Kidney epithelial cell (primary cell): ENCODE measurements at places on chromosomes 6 and 20.

DNA sequence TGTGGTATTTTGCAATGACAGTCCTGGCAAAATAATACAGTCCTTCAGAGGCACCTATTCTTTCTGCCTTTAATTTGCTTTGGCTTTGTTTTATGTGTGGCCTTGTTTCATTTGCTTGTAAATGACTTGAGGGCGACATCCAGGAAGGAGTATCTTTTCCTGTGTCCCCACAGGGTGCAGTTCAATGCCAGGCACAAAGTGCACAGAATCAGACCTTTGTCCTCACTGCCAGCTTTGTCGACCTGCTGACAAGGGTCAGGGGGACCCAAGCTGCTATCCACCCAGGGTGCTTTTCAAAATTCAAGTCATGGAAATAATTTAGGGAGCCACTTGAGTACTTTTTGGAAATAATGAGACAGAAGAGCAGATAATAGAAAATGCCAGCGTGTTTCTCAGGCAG is 37.0 kb upstream of the CDKN1A start:
- DNase-seq: no peak

GRCh38 chr6:14278006-14278405 is 160.4 kb downstream of the CD83 start:
- DNase-seq: no peak

GRCh38 chr6:16372029-16372776 is 133.8 kb downstream of the GMPR start:
- DNase-seq: no peak

GRCh38 chr6:157036245-157036711 is 259.1 kb downstream of the ARID1B start:
- DNase-seq: no peak

GRCh38 chr6:20112241-20112640 is 100.0 kb downstream of the MBOAT1 start:
- no peak for DNase-seq

- DNase-seq: no peak
These were observed 202.3 kb downstream of the DLL1 start for GRCh38 chr6:170088582-170088955.

DNA sequence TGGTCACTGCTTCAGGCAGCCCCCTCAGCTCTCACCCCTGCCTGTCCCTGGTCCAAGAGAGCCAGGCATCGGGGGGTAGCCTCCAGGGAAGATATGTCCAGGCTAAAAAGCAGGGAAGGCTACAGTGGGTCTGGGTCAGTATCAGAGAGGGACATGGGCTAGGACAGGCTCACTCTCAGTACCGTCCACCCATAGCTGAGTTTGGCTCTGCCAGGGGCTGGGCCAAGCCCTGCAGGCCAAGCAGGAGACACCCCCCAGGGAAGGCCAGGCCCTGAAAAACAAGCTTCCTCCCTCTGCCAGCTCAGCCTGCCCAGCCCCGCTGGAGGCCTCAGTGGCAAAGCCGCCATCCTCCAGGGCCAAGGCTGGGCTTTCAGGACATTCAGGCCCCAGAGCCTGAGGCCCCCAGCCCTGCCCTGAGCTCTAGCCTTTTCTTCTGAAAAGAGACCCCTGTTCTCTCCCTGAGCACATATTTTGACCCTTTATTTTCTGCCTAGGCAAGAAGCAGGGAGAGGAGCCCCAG is 28.6 kb upstream of the TGM2 start:
- DNase-seq: no peak

DNA sequence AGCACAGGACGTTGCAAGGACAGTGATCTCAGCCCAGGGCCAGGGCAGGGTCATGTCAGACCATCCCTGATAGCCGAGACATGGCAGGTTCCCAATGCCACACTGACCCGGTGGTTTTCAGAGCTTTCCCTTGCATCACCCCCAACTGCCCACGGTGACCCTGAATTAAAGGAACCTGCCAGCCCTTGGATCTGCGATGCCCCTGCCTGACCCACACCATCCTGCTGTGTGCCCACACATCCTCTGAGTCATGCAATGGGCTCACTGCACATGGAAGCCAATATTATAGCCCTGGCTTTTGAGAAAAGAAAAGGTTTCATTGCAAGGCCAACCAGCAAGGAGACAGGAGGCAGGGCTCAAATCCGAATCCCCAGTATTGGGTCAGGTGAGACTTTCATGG is 132.6 kb upstream of the CST7 start:
- no peak for DNase-seq

GRCh38 chr6:105164418-105164817 is 15.4 kb downstream of the POPDC3 start:
- no peak for DNase-seq

DNA sequence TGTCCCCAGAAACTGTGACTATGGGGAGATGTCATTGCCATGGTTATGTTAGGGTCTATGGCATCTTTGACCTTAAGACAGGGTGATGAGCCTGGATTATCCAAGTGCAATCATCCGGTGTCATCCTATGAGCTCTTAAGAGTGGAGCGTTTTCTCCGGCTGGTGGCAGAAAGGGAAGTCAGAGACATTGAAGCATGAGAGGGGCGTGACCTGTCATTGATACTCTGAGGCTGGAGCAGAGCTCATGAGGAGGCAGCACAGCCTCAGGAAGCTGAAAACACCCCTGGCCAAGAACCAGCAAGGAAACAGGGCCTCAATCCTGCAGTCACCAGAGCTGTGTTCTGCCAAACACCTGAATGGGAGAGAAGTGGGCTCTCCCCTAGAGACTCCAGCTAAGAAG is 59.6 kb downstream of the ANKRD60 start:
- DNase-seq: no peak

DNA sequence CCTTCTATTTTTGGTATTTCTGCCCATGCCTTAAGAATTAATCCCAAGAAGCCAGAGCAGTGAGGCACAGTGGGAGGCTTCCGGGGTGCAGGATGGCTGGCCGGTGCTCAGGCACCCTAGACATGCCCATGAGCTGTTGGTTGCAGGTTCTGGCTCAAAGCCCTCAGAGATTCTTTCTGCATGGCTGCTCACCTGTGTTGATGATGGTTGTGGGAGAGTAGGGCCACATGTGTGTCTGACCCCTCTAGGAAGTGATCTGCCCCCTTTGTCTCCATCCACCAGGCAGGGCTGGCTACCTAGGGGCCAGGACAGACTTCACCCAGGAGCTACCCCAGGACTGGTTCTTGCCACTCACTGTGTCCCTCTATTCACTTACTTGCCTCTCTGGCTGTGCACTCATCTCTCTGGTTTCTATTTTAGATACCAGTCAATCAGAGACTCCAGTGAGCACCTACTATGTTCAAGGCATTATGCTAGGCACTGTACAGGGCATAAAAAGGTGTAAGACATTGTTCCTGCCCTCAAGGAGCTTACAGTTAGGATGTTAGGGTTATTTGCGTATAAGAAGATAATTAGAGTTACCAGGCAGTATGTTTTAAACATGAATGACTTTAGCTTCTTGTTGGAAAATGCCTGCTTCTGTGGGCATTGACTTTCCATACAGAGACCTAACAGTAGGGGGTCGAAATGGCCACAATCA is 16.8 kb downstream of the CD83 start:
- DNase-seq: no peak

DNA sequence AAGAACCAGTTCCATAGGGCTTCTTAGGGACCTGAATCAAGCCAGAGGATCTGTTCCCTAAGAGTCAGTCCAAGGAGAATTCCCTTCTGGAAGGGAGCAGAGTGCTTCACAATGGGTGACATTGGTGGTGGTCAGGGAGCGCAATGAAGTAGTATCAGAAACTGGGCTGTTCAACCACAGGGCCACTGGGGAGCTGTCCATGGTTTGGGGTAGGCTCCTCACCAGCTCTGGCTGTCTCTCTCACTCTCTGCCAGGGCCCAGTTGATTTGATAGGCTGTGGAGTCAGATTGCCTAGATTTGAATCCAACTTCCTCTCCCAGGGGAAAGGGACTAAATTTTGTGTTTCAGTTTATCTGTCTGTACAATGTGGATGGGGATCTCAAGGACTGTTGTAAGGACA is 36.7 kb upstream of the CHD6 start:
- DNase-seq: no peak

- no peak for DNase-seq
These were observed 7.8 kb downstream of the SGK1 start for GRCh38 chr6:134309983-134310605.

- no peak for DNase-seq
These were observed 42.4 kb downstream of the PKHD1 start for GRCh38 chr6:52045033-52045432.

- DNase-seq: no peak
These were observed 37.4 kb downstream of the PRR18 start for GRCh38 chr6:166270706-166271375.

DNA sequence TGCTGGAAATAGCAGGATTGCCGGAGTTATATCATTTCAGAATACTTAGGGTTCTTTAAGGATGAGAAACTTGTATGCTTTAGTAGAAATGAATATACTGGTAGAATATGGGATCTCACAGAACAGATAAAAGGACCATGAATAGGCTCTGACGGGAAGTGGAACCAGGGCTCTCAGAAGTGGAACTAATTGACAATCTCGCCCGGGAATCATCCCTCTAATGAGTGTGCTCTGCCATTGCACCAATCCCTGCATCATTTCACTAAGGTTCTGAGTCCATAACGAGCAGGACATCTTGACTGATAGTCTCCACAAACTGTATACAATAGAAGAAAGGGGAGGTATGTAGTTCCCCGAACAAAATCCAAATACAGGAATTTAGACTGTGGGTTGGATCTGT is 150.1 kb downstream of the COL9A1 start:
- no peak for DNase-seq

DNA sequence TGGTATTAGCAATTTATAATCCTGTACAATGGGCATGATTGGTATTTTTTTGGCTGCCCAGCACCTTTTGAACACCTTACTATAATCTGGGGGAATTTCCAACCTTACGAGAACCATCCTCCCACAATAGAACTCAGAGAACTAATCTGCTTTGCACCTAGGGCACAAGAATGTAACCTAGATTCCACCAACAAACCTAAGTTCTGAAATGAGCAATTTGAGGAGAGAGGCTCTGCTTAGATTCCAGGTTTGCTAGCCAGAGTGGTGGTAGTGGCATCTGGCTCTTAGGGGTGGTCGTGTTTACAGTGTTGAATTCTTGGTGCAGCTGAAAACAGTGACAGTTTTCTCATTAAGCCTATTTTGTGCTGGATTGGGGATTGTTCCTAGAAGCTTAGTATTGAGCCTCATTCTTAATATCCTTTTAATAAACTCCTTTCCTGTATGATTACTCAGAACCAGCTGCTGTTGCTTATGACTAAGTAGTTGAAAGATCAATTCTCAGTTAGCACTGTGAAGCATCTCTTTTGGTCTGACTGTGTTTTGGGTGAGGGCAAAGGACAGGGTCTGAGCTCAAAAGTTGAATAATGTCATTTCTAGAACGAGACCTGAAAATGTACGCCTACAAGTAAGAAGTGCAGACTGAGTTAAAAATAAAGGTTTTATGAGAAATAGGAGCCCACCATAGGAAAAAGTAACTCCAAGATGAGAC is 385.6 kb downstream of the CDKAL1 start:
- no peak for DNase-seq

DNA sequence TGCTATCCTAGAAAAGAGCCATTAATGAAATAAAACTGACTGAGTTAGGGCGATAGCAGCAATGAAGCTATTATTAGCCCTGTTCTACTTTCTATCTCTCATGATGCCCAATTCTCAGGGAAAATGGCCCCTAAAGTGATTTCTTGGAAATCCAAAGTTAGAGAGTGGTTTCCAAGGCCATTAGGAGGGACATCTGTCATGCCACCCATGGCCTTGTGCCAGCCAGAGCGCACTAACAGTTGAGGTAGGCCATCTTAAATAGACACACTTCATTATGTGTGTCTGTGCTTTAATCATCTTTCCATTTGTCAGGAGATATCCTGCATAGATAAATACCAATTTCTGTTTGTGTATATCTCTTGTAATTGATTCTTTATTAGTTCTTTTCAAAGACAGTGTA is 261.6 kb downstream of the NRN1 start:
- DNase-seq: no peak

DNA sequence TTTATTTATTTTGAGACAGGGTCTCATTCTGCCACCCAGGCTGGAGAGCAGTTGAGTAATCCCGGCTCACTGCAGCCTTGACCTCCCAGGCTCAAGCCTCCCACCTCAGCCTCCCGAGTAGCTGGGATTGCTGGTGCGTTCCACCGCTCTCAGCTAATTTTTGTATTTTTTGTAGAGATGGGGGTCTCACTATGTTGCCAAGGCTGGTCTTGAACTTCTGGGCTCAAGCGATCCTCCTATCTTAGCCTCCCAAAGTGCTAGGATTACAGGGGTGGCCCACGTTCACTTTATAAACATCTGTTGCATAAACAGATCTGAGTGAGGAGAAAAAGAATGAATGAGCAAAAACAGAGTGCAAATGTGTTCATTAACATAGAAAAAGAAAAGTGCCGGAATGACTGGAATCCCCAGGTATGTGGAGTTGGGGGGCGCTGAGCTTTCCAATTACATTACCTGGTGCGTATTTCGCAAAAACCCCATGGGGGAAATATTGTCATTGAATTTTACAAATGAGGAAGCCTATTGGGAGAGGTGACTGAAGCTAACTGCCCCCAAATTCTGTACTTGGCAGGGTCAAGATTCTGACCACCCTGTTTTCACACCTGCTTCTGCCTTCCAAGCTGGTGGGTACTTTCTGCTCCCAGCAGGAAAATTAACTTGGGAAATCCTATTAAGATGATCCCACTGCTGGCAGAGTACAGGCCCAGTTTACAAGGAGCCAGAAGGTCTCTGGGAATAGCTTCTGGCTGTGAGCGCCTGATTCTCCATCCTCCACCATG is 207.7 kb upstream of the JARID2 start:
- no peak for DNase-seq

GRCh38 chr20:23530937-23531567 is 37.2 kb downstream of the CST9L start:
- no peak for DNase-seq

DNA sequence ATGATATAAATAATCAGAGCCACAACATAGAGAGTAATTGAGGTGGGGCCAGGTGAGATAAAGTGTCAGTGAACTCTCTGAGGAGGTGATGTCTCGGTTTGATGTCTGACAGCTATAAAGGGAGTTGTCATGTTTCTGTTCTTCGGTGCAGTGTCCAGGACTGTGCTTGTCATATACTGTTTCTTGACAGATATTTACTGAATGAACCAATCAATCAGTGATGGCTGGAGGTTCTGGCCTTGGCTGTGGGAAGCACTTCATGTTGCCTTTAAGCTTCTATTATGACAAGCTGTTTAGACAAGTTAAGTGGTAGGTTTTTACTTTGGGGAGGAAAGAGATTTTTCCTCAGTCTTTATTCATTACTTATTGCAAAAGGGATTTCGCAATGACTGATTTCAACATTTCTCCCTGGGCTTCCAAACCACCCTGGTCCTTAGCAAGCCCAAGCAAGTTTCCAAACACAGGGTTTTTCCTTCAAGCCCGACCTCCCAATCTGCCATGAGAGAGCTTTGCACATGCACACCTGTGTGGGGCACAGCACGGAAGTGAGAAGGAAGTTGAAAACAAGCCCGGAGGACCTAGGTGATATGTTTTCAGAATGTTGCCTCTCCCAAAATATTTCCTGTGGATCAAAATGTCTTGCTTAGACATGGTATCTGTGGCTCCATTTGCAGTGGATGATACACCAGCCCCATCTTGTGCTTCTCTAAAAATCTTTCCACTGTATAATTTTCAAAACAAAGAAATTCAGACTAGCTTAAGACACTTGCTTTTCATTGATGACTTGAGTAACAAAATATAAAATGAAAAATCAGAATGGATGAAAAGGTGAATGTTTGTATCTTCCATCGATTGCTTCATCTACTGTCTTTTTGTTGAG is 567.3 kb upstream of the BTBD3 start:
- no peak for DNase-seq

- no peak for DNase-seq
These were observed 64.7 kb downstream of the C6orf118 start for GRCh38 chr6:165244524-165245247.
